ENCODE measurements at places on chromosomes 7 and 10. TPM values are rescaled to one million over a fixed set of nuclear protein-coding genes. Genes with fewer than 3 reads are reported as not detected.

The TNS3 gene
- polyA plus RNA-seq = 66.7 TPM

The CNPY1 gene
- polyA plus RNA-seq = not detected

The UNC5B gene
- 10.5 TPM for polyA plus RNA-seq

The AFAP1L2 gene
- 12.0 TPM for polyA plus RNA-seq

The CEP55 gene
- polyA plus RNA-seq = 6.8 TPM

The AEBP1 gene
- polyA plus RNA-seq = 23.1 TPM

The LRIT1 gene
- polyA plus RNA-seq = not detected

The PHF14 gene
- 31.6 TPM for polyA plus RNA-seq

The AKR1C3 gene
- 4.1 TPM for polyA plus RNA-seq

The GNAT3 gene
- polyA plus RNA-seq = 0.57 TPM

The ANLN gene
- 19.4 TPM for polyA plus RNA-seq

The SPDYE11 gene
- polyA plus RNA-seq = 0.51 TPM

The PRTFDC1 gene
- 34.3 TPM for polyA plus RNA-seq

The ATRNL1 gene
- 2.6 TPM for polyA plus RNA-seq

The C7orf57 gene
- polyA plus RNA-seq = 0.28 TPM

The RET gene
- 20.1 TPM for polyA plus RNA-seq

The ZKSCAN1 gene
- 45.6 TPM for polyA plus RNA-seq

The RBP4 gene
- 33.9 TPM for polyA plus RNA-seq

The VCL gene
- 69.3 TPM for polyA plus RNA-seq

The CCDC136 gene
- polyA plus RNA-seq = 11.3 TPM

The RBM20 gene
- polyA plus RNA-seq = 0.96 TPM

The PRSS37 gene
- 0.34 TPM for polyA plus RNA-seq

The C10orf53 gene
- polyA plus RNA-seq = 0.03 TPM

The SHTN1 gene
- 37.2 TPM for polyA plus RNA-seq

The CALCR gene
- polyA plus RNA-seq = 0.34 TPM

The EPHB6 gene
- 6.8 TPM for polyA plus RNA-seq

The IDI2 gene
- polyA plus RNA-seq = not detected

The STARD3NL gene
- polyA plus RNA-seq = 34.0 TPM

The MYO1G gene
- polyA plus RNA-seq = 2.2 TPM

The PKD2L1 gene
- 0.48 TPM for polyA plus RNA-seq

The PLCE1 gene
- 27.4 TPM for polyA plus RNA-seq

The MMRN2 gene
- polyA plus RNA-seq = 7.2 TPM
